Activated naive CD4-positive, alpha-beta T cell treated with anti-CD3 and anti-CD28 coated beads, Interleukin-2, amount 50 U/mL, for 16 hours (primary cell): ENCODE measurements at places on chromosomes 6 and 20.

DNA sequence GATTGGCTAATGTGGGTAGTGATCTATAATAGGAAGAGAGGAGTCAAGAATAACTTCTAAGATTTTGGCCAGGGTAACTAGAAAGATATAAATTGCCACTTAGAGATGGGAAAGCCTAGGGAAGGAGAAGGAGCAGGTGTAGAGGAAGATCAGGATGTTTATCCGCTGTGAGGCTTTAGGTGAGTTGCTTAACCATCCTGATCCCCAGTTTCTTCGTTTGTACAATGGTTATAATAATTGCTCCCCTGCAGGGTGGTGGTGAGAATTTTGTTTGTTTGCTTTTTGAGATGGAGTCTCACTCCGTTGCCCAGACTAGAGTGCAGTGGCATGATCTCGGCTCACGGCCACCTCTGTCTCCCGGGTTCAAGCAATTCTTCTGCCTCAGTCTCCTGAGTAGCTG, 2.4 kb upstream of the MYMX start:
- DNase-seq, result no peak

GRCh38 chr6:169022079-169022478, 231.6 kb downstream of the THBS2 start:
- no peak for DNase-seq

- DNase-seq, result no peak
Measured at GRCh38 chr20:57999465-58000111, 228.9 kb downstream of the ANKRD60 start.

GRCh38 chr6:167565884-167566599, 241.2 kb downstream of the TTLL2 start:
- no peak for DNase-seq

DNA sequence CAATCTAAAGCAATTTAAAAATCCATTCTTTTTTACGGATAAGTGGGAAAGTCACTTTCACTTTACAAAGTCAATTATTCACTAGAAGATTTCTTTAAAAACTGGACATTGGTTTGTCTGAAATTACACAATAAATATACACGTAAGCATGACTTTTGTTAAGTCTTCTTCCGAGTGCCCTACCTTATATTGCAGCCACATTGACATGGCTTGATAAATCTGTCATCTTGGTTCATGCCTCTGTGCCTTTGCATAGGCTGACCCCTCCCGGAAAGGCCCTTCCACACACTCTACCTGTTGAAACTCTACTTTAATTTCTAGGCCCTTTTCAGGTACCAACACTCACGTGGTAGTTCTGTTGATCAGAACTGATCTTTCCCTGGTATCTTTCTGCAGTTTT, 104.1 kb downstream of the SH3BGRL2 start:
- DNase-seq, result no peak

DNA sequence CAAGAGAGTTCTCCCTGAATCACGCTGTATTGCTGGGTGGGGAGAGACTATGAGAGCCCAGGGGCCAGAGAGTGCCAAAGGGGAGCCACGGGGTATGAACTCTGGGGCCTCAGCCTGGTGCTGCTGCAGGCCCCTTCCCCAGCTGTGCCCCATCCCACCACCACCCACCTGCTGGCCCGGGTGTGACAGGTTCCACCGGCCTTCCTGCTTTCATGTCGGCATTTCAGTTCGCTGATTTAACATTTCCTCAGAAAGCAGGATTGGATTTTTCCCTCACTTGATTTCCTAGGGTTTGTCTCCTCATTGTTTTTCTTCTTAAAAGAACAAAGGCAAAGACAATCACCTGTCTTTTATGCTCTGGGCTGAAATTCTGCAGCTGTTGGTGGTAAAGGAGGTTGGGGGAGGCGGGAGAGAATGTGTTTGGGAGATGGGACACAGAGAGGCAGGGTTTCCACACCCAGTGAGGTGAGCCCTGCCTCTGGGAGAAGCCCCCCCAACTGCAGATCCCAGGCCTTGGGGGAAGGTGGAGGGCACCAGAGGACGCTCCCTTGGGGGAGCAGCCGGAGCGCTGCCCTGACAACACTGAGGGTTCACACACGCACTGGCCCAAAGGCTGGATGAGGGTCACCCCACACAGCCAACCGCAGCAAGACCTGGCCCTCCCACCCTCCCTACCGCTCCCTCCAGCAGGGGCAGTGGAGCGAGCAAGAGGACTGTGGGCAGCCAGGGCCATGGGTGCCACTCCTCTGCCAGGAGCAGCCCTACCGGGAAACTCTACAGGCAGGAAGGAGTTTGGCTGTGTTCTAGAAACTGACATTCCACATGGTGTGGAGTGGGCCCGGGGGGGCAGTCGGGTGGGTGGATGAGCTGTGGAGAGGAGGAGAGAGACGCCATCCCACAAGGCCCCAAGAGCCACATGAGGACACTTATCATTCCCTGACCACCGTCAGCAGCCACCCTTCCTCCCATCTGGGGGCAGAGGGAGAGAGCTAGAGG, 10.5 kb upstream of the MLN start:
- no peak for DNase-seq

DNA sequence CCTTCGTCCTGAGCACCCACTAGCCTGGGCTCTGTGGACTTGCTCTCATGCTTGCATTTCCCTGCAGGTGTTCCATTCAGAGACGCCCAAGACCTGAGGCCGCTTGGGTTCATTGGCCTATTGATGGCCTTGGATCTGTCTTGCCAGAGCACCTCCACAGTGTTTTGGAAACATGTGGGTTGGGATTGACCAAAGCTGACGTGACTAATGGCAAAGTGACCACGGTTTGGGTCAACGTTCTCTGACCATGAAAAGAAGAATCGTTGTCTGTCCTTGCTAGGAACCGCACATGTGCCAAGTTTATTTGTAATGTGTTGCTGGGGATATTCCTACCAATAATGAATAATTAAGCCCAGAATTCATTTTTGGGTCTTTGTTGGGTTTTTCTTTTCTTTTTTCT, 29.8 kb upstream of the BMP6 start:
- no peak for DNase-seq

- no peak for DNase-seq
Measured at GRCh38 chr6:12656906-12657305, 59.7 kb upstream of the PHACTR1 start.

- DNase-seq, result no peak
Measured at GRCh38 chr6:90216072-90216977, 80.3 kb downstream of the BACH2 start.

GRCh38 chr6:101626269-101626668, 232.8 kb downstream of the GRIK2 start:
- no peak for DNase-seq

GRCh38 chr20:22333885-22334545, 250.4 kb downstream of the FOXA2 start:
- peak; percentile 22 for DNase-seq

DNA sequence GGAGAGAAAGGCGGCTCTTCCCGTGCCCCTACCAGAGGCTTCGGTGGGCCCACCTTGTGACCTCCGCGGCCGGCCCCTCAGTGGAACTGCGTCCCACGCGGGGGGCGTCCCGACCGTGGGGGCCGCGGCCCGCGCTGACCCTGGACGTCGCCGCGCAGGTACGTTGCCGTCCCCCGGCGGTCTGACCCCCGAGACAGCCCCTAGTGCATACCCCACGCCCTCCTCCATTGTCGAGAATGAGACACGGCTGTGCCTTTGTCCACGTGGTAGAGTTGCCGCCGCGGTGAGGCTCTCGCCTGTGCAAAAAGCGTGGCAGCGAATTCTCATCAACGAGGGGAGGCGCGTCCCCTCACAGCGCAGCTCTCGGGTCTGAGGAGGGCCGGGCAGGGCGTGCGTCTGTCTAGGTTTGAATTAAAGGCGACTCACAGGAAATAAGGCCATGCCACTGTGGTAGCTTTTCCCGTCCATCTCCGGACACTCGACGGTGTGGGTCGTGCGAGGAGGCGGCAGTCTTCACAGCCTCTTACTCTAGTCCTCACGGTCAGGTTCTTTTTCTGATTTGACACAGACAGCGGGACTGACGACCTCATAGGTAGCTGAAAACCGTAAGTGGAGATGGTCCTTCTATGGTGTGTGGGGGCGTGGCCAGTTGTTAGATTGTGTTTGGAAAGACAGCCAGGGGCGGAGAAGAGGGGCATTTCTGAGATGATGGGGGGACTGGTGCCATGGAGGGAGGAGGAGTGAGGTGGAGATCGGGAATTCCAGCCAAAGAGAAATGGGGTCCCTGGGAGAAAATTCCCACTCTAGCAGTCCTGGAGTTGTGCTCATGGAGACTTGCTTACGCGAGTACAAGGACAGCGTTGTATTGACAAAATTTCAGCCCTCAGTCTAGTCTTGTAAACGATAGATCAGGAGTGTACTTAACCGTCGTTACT, 580 bp downstream of the NXT1 start:
- DNase-seq, result peak; percentile 67

DNA sequence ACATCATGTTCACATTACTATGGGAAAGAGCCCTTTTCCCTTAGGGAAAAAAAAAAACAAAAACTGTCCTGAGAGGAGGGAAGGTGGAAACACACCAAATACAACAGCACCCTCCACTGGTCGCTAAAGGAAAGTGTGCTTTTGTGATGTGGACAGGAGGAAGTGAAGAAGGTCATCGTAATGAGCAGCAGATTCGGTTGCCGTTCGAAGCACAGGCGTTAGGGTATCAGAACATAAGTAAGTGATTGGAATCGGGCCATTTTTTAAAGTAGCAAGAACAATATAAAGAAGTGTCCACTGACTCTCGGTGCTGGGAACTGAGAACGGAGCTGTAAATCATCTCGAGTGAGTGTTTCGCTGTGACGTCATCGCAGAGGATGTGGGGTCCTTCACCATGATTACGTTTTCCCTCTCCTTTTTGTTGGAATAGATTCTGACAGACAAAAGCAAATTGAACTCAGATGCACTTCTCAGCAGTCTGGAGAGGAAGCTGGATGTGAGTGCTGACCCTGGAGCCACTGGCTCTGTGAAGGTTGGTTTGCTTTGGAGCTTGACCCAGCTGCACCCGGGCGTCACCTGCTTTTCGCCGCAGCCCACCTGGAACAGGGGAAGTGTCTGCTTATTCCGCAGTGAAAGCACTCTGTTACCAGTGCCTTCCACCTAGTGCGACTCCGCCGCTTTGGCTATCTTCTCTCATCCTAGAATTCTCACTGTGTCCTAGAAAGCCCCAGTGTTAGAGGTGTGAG, 203.6 kb upstream of the GMDS start:
- DNase-seq, result no peak

- DNase-seq, result no peak
Measured at GRCh38 chr6:26029857-26030653, 57.2 kb upstream of the HFE start.

GRCh38 chr6:41724228-41724580, 11.2 kb downstream of the TFEB start:
- no peak for DNase-seq

DNA sequence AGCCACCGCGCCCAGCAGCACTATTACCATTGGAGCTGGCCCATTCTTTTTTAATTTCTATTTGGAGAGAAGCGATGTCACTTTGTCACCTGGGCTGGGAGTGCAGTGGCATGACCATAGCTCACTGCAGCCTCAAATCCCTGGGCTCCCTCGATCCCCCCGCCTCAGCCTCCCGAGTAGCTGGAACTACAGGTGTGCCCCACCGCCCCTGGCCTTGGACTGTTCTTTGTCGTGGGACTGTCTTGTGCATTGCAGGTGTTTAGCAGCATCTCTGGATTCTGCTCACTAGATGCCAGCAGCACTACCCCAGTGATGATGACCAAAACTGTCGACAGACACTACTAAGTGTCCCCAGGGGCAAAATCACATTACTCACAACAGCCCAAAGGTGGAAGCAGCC, 80.3 kb downstream of the PRND start:
- no peak for DNase-seq

GRCh38 chr6:34130862-34131261, 15.0 kb downstream of the GRM4 start:
- no peak for DNase-seq

DNA sequence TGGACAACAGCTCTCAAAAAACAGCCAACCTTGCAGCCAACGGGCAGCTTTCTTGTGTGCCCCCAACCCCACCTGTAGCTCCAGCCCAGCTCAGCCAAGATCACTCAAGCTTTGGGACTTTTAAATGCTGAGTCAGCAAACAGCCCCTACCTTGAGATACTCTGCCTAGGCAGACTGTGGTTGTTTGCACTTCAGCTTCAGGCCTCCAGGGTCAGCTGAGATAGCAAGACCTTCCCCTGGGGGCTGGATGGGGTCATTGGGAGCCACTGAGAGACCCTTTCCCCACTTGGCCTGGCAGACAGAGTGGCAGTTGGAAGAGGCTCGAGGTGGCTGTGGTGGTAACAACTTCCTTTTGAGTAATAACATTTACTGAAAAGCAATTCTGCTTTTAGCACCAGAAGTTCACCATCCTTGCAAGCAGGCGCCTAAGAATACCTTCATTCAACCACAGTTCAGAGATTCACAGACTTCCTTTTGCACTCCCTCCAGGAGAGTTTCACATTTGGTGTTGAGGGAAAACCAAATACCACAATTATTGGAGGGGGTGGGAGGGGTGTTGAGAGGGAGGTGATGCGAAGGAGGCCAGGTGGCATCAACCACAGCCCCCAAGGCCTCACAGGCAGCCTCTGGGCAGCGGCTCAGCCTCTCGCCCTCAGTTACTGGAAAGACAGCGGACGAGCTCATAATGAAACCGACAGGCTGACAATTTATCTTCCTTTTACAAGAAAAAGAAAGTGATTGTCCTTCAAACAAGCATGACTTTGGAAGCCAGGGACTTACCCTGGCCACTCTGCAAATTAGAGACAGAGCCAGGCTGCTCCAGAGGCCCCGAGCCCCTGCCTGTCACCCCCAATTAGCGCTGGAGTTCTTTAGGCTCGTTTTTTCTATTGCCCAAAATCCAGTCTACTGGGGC, 148.1 kb downstream of the CEBPB start:
- DNase-seq, result peak; percentile 40

GRCh38 chr6:31919624-31920303, 7.8 kb upstream of the C2 start:
- no peak for DNase-seq

GRCh38 chr20:51801122-51801822, 1.0 kb downstream of the SALL4 start:
- no peak for DNase-seq

DNA sequence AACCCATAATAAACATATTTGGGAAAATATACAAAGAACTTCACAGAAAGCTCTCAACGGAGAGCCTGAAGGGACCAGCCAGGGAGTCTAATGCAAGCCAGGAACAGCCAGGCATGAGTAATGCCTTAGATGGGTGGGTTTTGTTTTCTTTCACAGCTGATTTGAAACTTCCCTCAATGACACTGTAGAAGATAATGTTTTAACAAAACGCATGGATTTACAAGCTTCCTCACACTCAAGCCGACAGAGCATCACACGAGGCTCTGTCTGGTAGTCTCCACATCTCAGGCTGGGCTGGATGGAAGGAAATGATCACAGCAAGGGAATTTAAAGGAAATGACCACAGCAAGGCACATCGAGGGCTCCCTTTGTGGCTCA, 113.9 kb downstream of the GMPR start:
- DNase-seq, result no peak

GRCh38 chr6:17525637-17526036, 74.5 kb upstream of the FAM8A1 start:
- no peak for DNase-seq

GRCh38 chr6:153024709-153025017, 22.2 kb upstream of the MTRF1L start:
- DNase-seq, result no peak

- DNase-seq, result no peak
Measured at GRCh38 chr20:3981132-3981452, 34.3 kb downstream of the RNF24 start.

GRCh38 chr20:46814366-46815232, 80.0 kb upstream of the EYA2 start:
- no peak for DNase-seq
